ENCODE measurements at places on chromosomes 16 and 17. TPM values are rescaled to one million over a fixed set of nuclear protein-coding genes. Genes with fewer than 3 reads are reported as not detected.
A peak's percentile ranks its signal among the peaks of the same experiment; 100 is the strongest.

Gene KRTAP1-5
- not detected for total RNA-seq

Gene SLC16A11
- total RNA-seq, result 1.7 TPM

Gene VMO1
- total RNA-seq, result not detected

Gene KRT15
- not detected for total RNA-seq

Gene MAFG
- total RNA-seq, result 20.8 TPM

GRCh38 chr17:32396343-32396742, 46.4 kb downstream of the ZNF207 start:
- H3K4me1 ChIP-seq, result no peaks in the 10 kb centered on the region
- no peak overlapping the region for H3K27ac ChIP-seq
- DNase-seq, result no peak
- no peak overlapping the region for H3K4me3 ChIP-seq
- no peaks in the 10 kb centered on the region for H3K36me3 ChIP-seq

- H3K27ac ChIP-seq, result no peak overlapping the region
- no peaks in the 10 kb centered on the region for H3K36me3 ChIP-seq
- DNase-seq, result no peak
- H3K4me1 ChIP-seq, result no peaks in the 10 kb centered on the region
Observed at GRCh38 chr17:1965556-1966273, 59.4 kb downstream of the RTN4RL1 start.

- DNase-seq, result no peak
- H3K4me3 ChIP-seq, result no peak overlapping the region
- H3K27me3 ChIP-seq, result no peaks in the 10 kb centered on the region
- H3K36me3 ChIP-seq, result no peaks in the 10 kb centered on the region
Observed at GRCh38 chr17:33055746-33056145, 64.1 kb downstream of the SPACA3 start.

DNA sequence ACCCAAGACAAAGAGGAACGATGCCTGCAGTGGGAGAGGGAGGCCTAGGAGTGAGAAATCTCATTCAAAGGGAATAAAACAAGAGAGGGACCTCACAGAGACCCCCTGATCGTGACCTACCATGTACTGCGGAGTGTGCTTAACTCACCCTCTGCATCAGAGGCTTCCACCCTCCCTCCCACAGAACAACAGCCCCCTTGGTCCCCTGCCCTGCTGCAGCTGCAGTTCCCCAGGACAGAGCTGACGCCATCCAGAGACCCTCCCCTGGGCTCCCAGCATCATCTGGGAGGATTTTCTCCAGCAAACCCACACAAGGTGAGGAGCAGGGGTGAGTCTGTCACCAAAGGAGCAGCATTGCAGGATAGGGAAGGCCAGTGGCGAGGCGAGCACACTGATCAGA, 39.8 kb downstream of the TLE7 start:
- no peak overlapping the region for H3K4me3 ChIP-seq
- DNase-seq, result no peak
- H3K27me3 ChIP-seq, result no peaks in the 10 kb centered on the region
- no peaks in the 10 kb centered on the region for H3K36me3 ChIP-seq
- no peaks in the 10 kb centered on the region for H3K4me1 ChIP-seq

DNA sequence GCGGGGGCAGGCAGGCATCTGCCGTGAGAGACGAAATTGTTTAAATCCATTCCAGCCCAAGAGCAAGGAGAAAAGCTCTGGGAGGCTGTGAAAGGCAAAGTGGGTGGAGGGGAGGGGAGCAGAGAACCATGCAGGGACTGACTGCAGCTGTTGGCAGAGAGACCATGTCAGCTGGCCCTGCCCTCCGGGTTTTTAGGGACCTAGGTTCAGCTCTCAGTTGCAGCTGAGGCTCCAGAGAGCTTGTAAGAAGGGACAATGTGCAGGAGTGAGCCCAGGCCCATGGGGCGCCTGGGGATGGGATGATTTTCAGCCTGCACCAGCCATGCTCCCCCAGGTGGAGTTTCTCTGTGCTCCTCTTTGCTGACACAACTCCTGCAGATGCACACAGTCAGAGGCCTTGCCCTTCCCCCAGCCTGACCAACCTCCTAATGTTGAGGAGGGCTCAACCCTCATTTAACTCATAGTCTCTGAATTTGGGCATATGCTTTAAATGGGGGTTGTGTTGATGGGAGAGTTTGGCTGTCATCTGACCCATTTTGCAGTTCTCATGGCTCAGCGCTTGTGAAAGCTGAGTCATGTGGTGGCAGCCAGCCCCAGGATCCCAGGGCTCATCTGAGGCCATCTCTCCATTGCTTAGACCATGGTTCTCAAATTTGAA, 70.9 kb downstream of the PLXDC1 start:
- no peaks in the 10 kb centered on the region for H3K4me1 ChIP-seq
- no peak for DNase-seq
- no peaks in the 10 kb centered on the region for H3K27me3 ChIP-seq
- no peaks in the 10 kb centered on the region for H3K36me3 ChIP-seq
- H3K4me3 ChIP-seq, result no peak overlapping the region

GRCh38 chr17:8441690-8442089, 6.0 kb downstream of the NDEL1 start:
- no peaks in the 10 kb centered on the region for H3K27me3 ChIP-seq
- H3K4me3 ChIP-seq, result no peak overlapping the region
- H3K36me3 ChIP-seq, result peaks cover 5% of the 10 kb centered on the region
- peaks cover 24% of the 10 kb centered on the region for H3K4me1 ChIP-seq
- DNase-seq, result no peak

GRCh38 chr17:6231886-6232731, 161.9 kb downstream of the WSCD1 start:
- no peaks in the 10 kb centered on the region for H3K4me1 ChIP-seq
- DNase-seq, result no peak
- no peaks in the 10 kb centered on the region for H3K36me3 ChIP-seq
- H3K27me3 ChIP-seq, result no peaks in the 10 kb centered on the region
- no peak overlapping the region for H3K27ac ChIP-seq
- no peak overlapping the region for H3K4me3 ChIP-seq

- DNase-seq, result no peak
- no peak overlapping the region for H3K4me3 ChIP-seq
- H3K36me3 ChIP-seq, result no peaks in the 10 kb centered on the region
- no peaks in the 10 kb centered on the region for H3K4me1 ChIP-seq
- H3K27ac ChIP-seq, result no peak overlapping the region
Observed at GRCh38 chr16:6309271-6309670, 1023.4 kb upstream of the RBFOX1 start.

GRCh38 chr17:44501866-44502375, 1.3 kb downstream of the GPATCH8 start:
- no peaks in the 10 kb centered on the region for H3K36me3 ChIP-seq
- H3K27me3 ChIP-seq, result no peaks in the 10 kb centered on the region
- peaks cover 28% of the 10 kb centered on the region for H3K4me1 ChIP-seq
- DNase-seq, result no peak

GRCh38 chr16:2787961-2788360, 601 bp upstream of the PRSS33 start:
- peaks cover 2% of the 10 kb centered on the region for H3K4me1 ChIP-seq
- no peak overlapping the region for H3K27ac ChIP-seq
- H3K27me3 ChIP-seq, result no peaks in the 10 kb centered on the region
- no peak for DNase-seq
- H3K4me3 ChIP-seq, result no peak overlapping the region
- no peaks in the 10 kb centered on the region for H3K36me3 ChIP-seq

- H3K4me3 ChIP-seq, result no peak overlapping the region
- no peaks in the 10 kb centered on the region for H3K27me3 ChIP-seq
- DNase-seq, result peak; percentile 48
- no peaks in the 10 kb centered on the region for H3K36me3 ChIP-seq
- H3K4me1 ChIP-seq, result peaks cover 39% of the 10 kb centered on the region
Observed at GRCh38 chr17:1294157-1294717, 14.8 kb downstream of the TRARG1 start.

GRCh38 chr17:39913989-39914388, 4.4 kb downstream of the GSDMB start:
- H3K36me3 ChIP-seq, result peaks cover 9% of the 10 kb centered on the region
- peaks cover 7% of the 10 kb centered on the region for H3K4me1 ChIP-seq
- H3K27ac ChIP-seq, result no peak overlapping the region
- H3K27me3 ChIP-seq, result no peaks in the 10 kb centered on the region
- DNase-seq, result no peak

All from naive thymus-derived CD4-positive, alpha-beta T cell (primary cell).